ENCODE measurements at places on chromosomes 11 and 22.
A peak's percentile ranks its signal among the peaks of the same experiment; 100 is the strongest.

DNA sequence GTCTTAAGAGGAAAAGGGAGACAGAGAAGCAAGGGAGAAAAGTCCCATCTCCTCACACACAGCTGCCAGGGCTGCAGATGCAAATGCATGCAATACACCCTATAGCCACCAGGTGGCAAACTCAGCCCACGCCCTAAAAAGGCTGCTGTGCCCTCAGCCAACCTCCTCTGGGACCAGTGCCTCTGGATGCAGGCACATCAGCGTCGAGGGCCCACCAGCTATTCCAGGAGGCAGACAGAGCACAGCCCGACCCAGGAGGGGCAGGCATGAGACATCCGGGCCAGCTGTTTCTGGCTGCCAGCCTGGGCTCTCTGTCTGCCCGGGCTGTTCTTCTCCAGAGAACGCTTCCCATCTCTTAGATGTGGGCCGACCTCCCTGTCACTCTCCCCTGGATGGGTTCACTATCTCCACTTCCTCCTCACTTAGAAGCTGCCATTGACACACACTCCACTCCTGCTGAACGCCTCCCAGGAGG, 39.7 kb downstream of the TPBGL start:
- DNase-seq: peak; percentile 87

DNA sequence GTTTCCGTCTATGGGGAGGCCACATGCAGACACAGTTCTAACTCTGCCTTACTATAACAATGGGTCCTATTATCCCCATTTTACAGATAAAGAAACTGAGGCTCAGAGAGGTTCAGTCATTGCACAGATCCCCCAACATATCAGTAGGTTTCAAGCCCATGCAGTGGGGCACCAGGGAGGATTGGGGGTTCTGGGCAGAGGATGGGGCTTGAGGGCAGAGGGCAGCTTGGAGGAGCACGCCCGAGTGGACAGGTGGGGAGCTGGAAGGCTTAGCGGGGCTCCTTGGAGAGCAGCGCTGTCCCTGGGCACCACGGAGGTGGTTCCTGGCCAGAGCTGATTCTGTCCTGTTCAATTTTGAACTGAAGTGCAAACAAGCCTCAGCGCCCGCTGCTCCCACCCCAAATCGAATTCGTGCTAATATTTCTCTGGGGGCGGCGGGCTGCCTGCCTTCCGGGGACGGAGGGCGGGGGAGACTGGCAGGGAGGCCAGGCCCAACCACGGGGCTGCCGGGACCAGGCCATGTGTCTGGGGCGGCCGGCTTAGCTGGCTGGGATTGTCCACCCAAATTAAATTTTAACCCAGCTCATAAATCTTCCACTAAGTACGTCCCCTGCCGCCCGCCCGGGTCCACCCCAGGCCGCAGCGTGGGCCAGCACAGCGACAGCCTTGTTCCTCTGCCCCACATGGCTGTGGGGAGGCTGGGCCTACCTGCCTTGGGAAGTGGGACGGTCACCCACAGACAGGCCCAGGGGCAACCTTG, 49.4 kb downstream of the FLRT1 start:
- DNase-seq: no peak

DNA sequence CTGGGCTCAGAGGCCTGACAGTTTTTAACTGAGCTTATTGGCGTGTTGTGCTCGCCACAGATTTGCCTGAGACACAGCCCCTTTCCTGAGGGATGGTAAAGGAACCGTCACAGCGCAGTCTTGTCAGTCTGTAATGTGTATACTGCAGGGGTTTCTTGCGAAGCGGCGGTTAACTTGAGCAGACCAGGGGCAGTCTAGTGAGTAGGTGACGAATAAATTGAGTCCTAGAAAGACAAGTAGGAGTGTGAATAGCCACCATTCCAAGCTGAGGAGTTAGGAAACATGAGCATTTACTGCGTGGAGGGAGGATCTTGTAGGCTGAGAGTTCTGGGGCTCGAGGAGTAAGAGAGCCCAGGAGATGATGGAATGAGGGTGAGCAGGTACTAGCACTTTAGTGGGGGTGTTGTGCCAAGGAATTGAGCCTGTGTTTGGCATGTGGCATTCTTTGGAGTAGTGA, 1.4 kb downstream of the MED15 start:
- no peak for DNase-seq

- DNase-seq: no peak
These were observed 24.1 kb upstream of the TUB start for GRCh38 chr11:8056810-8057463.

- no peak for DNase-seq
These were observed 22.8 kb upstream of the HTR3A start for GRCh38 chr11:113952070-113952469.

- no peak for DNase-seq
These were observed 29.6 kb upstream of the SNX19 start for GRCh38 chr11:130945896-130946295.

- no peak for DNase-seq
These were observed 33.3 kb downstream of the APOL6 start for GRCh38 chr22:35681454-35682052.

DNA sequence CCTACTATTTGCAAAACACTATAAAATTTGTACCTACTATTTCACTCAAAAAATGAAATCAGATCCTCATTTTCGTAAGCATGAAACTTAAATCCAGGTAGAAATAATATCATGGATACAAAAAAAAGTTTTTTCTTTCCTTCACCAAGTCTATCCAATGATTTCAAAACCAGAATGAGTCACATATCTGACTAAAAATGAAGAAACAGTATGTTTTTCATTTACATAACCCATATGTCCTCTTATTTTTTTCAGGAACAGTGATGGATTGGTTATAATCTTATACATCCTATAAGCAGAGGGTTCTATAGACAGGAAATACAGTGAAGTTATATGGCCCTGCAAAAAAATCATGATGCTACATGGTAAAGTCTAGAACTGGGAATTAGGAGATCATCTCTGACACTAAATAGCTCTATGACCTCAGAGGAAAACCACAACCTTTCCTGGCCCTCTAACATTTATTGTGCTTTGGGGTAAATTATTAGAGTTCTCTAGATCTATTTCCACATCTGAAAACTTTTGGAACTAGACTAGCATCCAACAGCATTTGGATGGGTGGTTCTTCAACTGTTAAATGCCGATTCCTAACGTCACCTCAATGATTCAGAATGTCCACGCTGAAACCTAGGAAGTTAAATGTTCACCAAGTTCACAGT, 10.9 kb downstream of the MTMR2 start:
- no peak for DNase-seq

- no peak for DNase-seq
These were observed 8.3 kb upstream of the SIDT2 start for GRCh38 chr11:117170210-117170609.

DNA sequence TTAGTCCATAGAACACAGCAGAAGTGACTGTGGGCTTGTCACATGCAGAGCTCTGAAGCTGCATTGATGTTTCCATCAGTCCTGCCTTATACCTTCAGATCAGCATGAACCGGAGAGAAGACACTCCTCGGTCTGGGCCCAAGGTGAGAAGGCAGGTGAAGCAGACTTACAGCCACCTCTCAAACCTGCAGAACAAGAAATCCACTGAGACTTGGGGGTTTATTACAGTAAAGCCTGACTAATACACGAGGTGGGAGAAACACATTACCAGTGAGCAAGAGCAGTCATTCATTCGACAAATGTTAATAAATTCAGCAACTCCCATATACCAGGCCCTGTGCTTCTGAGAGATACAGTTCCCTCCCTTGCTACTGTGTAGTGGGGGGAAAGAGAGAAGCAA, 279.0 kb downstream of the DDX10 start:
- no peak for DNase-seq

DNA sequence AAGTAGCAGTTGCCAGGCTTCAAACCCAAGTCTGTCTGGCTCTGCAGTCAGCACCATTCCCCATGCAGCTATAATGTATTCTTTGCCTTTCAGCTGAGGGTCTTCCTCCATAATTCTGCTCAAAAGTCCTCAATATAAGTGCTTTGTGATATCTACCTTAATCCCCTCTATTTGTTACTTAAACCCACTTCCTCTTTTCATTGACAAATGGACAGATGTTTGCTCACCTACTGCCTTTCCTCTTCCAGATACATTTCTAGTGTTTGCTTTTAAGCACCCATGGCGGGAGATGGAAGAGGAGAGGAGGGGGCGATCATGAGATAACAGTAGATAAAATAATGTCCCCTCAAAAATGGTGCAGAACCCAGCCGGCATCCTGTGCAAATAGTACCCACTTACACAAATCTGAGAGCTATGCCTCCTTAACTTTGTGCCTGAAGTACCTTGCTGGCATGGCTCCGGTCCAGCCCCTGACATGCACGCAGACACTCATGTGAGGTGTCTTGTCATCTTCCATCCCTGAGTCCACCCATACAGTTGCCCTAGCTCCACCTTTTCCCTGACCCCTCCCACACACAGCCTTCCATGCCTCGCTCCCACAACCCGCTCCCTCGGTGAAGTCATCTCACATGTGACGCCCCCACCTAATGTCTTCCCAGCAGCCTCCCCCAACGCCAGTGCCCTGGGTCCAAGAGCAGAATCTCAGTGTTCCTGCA, 109.6 kb downstream of the TRIM29 start:
- DNase-seq: no peak

DNA sequence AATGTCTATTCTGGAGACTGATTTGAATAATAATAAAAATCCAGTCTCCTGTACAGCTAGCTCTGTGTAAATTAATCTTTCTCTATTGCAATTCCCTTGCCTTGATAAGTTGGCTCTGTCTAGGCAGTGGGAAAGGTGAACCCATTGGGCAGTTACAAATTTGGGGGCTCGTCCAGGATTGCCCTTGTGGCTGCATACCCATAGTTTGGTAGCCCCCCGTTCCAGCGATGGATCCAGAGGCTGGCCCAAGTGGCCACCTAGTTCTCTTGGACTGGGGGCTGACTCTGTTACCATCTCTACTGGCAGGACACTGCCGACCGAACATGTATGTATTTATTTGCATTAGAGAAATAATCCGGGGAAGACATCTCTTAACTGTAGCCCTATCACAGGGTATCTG, 326.2 kb upstream of the PDGFD start:
- DNase-seq: no peak

GRCh38 chr11:121446752-121447156, 5.4 kb upstream of the SORL1 start:
- peak; percentile 97 for DNase-seq

- no peak for DNase-seq
These were observed 23.3 kb downstream of the MS4A2 start for GRCh38 chr11:60111793-60112192.

DNA sequence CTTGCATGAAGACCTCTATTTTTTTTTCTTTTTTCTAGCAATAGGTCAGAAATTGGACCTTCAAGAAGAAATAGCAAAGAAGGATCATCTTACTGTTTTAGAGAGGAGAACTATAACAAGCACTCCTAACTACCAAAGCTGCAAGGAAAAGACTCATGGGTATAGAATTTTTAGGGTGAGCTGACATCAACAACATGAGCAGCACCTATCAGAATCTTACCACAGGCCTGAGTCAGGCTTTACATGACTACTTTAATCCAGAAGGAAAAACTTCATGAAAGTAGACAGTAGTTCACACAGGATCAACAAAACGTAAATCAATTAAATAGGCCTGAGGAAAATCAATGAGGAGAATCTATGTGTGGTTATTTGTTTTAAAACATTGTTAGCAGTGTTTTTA, 130.5 kb downstream of the FAM76B start:
- DNase-seq: no peak

- DNase-seq: no peak
These were observed 16.3 kb downstream of the HTR3A start for GRCh38 chr11:113991170-113991569.

DNA sequence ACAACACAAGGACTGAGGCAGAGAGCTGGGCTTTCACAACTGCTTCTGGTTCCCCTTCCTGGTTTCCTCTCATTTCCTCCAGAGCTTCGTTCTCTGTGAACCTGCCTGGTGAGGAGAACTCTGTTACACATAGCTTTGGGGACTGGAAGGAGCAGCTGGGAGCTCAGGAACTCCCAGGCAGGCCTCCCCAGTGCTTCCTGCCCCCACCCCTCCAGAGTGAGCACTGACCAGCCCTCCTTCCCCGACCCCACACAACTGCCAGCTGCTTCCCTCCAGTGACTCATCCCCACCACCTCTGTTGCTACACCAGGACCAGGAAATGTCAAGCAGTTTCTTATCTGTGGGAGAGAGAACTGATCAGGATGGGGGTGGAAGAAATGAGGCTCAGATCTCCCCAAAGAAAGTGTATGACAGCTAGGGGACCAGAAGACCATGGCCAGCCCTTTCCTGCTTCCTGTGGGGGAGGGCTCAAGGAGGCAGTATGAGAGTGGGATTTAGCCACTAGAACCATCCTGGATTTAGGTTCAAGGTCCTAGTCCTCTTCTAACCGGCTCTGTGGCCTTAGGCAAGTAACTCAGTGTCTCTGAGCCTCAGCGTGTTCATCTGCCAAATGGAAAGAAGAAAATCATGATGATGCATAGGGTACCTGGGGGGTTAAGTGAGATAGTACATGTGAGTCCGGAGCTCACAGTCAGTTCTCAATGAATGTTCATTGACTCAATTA, 4.5 kb upstream of the TP53I11 start:
- DNase-seq: no peak

DNA sequence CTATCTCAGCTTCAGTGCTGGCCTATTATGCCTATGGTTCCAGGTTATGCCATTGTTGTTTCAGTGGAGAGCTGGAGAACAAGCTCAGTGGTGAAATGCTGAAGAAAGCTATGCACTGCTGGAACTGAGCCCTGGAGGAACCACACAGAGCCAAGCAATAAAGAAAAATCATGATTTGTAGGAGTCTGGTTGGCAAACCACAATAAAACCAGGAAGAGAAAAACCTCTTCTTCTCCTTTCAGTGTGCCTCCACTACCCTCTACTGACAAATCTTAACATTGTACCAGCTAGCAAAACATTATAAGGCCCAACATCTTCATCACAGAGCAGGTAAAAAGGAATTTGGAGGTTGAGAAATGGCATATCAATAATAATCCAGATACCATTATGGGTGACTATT, 5.3 kb downstream of the OR51F2 start:
- DNase-seq: peak; percentile 58

DNA sequence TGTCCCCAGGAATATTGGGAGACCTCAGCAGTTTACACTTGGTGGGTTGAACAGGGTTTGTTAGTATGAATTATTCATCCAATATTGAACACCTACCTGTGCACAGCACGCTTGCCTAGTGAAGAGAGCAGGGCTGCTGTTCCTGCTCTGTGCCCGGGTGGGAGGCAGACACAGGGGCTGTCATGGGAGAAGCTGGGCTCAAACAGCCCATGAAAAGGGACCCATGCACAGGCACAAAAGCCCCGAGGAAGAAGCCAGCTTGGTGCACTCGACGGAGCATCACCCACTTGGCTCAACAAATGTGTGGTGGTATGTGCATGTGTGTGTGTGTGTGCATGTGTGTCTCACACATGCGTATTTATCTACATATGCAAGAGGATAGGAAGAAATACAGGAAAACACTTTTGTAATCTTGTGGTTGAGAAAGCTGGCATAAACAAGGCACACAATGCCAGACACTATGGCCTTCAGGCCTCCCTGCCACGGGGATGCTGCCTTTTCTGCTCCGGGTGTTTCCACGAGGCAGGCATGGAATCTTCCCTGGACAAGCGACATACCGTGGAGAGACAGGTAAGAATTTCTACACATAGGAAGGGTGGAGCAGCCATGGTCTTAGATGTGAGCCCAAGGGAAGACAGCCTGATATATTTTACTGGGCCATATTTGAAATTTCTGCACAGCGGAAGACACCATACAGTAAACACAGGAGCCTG, 5.0 kb upstream of the APOBEC3A start:
- DNase-seq: no peak

Measured in NCI-H526 (cell line).